Neural crest cell (in vitro differentiated cells): ENCODE measurements at places on chromosomes 5 and 9. TPM values are rescaled to one million over a fixed set of nuclear protein-coding genes. Genes with fewer than 3 reads are reported as not detected.

GRCh38 chr9:136644343-136644592 lies 18.4 kb upstream of the EGFL7 start:
- DNase-seq = no peak

- DNase-seq = no peak
These were observed 292.0 kb downstream of the FANCC start for GRCh38 chr9:95025213-95026147.

DNA sequence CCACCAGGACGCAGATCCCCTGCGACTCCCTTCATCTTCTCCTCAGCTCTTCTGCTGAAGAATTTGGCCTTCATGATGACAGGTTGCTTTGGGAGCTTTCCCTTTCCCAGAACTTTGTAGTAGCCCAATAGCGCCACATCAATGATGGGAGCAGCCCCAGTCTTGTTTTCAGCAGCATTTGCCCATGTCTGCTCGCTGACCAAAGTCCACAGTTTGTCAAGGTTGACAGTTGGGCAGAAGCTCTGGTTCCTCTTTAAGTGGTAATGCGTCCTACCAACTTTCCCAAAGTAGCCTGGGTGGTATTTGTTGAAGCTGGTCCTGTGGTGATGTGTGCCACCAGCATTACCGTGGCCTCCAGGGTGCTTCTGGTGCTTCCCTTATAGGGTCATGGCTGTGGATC lies 62.2 kb downstream of the GCNT4 start:
- no peak for DNase-seq

DNA sequence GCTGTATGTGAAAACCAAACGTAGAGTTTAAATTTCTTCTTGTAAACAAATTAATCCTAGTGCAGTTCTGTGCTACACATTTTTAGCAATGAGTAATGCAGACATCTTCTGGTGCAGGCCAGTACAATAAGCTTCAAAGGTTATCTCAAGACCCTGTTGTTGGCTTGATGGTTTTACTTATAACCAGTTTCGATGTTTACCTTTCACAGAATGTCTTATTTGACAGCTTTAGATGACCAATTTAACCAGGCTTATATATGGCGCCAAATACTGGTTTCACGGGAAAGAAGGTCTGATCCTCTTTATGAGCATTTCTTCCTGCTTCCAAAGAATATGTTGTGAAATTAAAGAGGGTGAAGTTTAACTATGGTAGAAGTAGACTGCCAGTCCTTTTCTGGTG lies 9.9 kb downstream of the ZFAND5 start:
- no peak for DNase-seq

DNA sequence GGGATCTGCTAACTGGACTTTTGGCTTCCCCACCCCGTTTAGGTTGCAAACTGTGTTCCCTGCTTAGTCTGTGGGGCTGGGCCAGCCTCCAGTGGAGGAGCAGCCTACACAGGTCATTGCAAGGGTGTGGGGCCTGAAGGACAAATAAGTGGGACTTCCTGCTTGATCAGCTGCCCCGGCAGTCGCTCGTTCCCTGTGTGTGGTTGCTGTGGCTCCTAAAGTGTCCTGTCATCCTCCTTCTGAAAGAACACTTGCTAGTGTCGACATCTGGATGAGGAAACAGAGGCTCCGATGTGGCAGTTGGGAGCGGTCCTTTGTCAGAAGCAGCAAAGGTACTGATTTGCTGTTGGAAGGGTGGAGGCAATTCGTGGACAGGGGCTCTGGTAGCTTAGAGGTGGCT lies 88.9 kb upstream of the TBCA start:
- no peak for DNase-seq

GRCh38 chr5:65108786-65109743 lies 340.3 kb downstream of the CWC27 start:
- DNase-seq = no peak

DNA sequence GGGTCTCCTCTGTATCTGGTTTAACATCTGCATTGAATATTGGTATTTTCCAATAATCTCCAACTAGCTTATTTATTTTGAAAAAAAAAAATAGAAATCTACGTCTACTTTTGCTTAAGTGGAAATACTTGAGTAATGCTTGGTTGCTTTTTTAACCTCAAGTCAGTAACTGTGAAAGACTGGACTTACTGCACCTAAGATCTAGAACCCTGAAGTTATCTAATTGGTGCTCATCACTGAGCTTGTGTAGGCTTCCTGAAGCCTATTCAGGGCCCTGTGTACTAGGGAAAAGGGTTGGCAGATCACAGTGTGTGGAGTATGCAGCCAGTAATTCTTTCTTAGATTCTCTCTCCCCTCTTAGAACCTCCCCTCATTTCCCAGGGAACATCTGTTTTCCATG lies 16.2 kb downstream of the SLC1A1 start:
- no peak for DNase-seq

DNA sequence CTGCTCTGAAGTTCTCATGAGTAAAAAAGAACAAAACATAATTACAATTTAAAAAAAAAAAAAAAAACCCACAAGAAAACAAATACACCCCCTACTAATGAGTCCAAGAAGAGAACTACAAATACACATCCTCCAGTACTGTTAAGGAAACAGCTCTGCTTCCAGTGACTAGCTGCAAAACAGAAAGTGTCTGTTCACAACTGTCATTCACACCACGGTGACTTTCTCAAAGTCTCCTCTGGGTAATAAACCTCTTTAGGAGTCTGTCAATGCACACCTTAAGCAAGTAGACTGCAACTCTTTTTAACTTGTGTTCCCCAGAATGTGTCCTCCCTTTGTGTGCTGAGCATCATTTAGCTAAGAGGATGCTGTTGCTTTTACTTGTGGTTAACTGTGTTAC lies 6.2 kb downstream of the REEP5 start:
- no peak for DNase-seq

DNA sequence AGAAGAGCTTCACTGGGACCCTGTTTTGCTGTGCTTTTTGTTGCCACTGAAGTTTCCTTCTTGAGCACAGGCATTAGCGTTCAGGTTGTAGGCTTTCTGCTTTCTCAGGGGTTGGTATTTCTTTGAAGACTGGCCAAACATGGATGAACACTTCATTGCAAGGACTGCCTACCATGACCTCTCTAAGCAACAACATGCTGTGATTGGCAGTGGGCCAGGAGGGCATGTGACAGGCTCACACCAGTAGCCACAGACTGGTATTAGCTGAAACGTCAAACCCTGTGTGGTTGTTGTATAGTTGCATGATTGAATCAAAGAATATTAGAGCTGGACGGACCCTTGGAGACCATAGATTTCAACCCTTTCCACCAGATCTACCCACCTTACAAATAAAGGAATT lies 20.0 kb upstream of the MLANA start:
- DNase-seq = no peak

DNA sequence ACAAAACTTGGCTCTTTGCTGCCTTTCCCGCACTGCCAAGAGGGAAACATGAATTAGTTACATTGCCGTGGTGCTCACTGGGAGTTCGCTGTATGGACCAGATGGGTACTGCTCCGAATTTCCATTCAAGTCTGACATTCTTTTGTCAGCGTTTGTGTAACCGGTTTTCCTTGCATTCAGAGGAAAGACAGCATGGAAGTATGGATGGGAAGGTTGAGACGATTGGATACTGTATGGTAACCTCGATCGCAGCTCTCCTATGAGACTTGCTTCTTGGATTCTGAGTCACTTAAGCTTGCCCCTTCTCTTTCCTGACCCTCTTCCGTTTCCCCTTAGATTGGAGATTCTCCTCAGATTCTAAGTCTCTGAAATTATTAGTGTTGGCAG lies 625 bp upstream of the UBLCP1 start:
- DNase-seq = no peak

- DNase-seq = no peak
These were observed 49.9 kb downstream of the JMY start for GRCh38 chr5:79285833-79286232.

GRCh38 chr5:2052687-2053086 lies 170.0 kb upstream of the IRX4 start:
- DNase-seq = no peak

DNA sequence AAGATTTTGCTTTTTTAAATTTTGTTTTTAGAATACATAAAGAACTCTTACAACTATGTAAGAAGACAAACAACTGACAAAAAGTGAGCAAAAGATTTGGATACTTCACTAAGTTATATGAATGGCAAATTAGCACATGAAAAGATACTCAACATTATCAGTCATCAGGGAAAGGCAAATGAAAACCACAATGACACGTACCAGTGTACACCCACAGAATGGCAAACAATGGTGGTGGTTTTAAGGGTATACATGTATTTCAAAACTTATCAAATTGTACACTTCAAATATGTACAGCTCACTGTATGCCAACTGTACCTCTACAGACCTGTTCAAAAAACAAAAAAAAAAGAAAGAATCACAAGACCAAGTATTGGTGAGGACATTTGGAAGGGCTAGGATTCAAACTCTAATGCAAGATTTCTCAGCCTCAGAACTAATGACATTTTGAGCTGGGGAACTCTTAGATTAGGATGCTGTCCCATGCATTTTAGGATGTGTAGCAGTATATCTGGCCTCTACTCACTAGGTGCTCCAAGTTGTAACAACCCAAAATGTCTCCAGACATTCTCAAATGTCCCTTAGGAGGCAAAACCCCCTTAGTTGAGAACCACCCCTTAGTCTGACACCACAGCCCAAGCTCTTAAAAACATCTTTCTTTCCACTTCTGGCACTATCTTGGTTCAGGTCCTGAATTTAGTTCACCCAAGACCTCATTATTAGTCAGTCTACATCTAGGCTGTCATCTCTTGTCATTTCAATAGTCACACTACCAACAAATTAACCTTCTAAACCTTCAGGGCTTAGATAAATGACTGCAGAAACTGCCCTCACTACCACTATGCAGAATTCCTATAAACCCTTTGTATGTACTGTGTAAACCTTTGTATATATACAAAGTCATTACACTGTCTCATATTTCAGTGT lies 9.7 kb downstream of the SCAI start:
- DNase-seq = no peak

DNA sequence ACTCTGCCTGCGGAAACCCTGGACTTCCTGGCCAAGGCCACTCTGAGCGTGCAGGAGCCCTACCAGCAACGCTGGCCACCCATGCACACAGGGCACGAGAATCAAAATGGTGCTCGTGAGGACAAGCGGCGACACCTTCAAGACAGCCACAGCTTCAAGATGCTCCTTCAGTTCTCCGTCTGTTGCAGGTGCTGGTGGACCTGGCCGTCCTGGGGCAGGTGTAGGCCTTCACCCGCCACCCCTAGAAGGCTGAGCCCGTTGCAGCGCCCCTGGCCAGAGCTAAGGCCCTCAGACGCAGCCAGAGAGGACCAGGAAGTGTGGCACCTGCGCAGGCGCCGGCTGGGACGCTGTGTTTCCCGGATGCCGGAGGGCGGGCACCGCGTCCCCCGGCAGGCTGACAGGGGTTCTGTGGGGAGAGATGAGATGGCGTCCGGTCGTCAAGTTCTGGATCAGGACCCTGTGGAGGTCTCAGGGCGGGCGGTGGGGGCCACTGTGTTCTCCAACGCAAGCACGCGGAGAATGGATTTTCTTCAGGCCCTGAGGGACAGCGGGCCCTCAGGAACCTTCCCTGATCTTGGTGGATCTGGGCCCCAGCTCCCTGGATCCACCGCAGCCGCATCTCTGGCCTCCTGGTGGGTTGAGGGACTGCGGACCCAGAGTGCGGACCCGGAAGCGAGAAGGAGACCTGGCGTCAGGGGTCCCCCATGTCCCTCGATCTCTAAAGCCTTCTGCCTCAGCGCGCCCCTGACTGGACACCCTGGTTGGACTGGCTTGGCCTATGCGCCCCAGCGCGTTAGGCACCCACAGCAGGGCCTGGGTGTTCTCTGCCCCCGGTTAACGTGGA lies 1770.8 kb upstream of the CDH9 start:
- DNase-seq = no peak

GRCh38 chr9:98284754-98285153 lies 29.3 kb upstream of the TBC1D2 start:
- no peak for DNase-seq

GRCh38 chr5:11594021-11594420 lies 310.2 kb downstream of the CTNND2 start:
- no peak for DNase-seq

- no peak for DNase-seq
These were observed 1854.6 kb upstream of the WWC1 start for GRCh38 chr5:166436872-166437271.

- DNase-seq = no peak
These were observed 74.2 kb downstream of the CPLANE1 start for GRCh38 chr5:37174928-37175327.

DNA sequence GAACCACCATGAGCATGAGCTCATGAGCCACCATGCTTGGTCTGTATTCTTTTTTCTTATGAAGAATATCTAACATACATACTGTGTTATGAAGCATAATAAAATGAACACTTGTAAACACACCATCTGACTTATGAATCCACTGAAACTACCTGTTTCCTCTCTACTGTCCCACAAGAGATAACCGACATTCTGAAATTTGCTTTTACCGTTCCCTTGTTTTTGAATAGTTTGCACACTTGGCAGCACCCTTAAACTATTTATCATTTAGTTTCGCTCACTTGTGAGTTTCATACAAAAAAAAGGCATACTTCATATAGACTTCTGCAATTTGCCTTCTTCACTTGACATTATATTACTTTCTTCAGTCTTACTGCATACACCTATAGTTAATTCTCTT lies 8.9 kb downstream of the LARS1 start:
- DNase-seq = no peak

GRCh38 chr5:151643388-151643787 lies 43.3 kb downstream of the SPARC start:
- DNase-seq = no peak

GRCh38 chr9:36878986-36879982 lies 154.8 kb downstream of the PAX5 start:
- DNase-seq = no peak

Gene SLC24A2
- 0.09 and 0.14 TPM in 2 replicates for total RNA-seq

Gene NR4A3
- 0.91 and 0.93 TPM in 2 replicates for total RNA-seq

Gene ADGRD2
- total RNA-seq = 0.44 TPM in 1 of 2 replicates, not detected in the other

Gene PCDHGC4
- 14.8 and 15.9 TPM in 2 replicates for total RNA-seq

Gene ZNF474
- 0.30 and 0.47 TPM in 2 replicates for total RNA-seq

Gene TRIO
- total RNA-seq = 124 and 134 TPM in 2 replicates

Gene OMD
- total RNA-seq = not detected in 2 replicates

Gene LECT2
- total RNA-seq = not detected in 2 replicates

Gene SUSD3
- total RNA-seq = 0.27 TPM in 1 of 2 replicates, not detected in the other

Gene MARVELD2
- total RNA-seq = 0.36 and 0.68 TPM in 2 replicates

Gene SLF1
- 17.0 and 18.6 TPM in 2 replicates for total RNA-seq

Gene PTCH1
- 70.8 and 75.6 TPM in 2 replicates for total RNA-seq

Gene FABP6
- total RNA-seq = 1.3 and 1.5 TPM in 2 replicates

Gene CSF2
- total RNA-seq = not detected in 2 replicates

Gene CTXN3
- total RNA-seq = not detected in 2 replicates

Gene ECM2
- not detected in 2 replicates for total RNA-seq
